Fibroblast of pulmonary artery (primary cell): ENCODE measurements at places on chromosomes 16 and 17.
A peak's percentile ranks its signal among the peaks of the same experiment; 100 is the strongest.

DNA sequence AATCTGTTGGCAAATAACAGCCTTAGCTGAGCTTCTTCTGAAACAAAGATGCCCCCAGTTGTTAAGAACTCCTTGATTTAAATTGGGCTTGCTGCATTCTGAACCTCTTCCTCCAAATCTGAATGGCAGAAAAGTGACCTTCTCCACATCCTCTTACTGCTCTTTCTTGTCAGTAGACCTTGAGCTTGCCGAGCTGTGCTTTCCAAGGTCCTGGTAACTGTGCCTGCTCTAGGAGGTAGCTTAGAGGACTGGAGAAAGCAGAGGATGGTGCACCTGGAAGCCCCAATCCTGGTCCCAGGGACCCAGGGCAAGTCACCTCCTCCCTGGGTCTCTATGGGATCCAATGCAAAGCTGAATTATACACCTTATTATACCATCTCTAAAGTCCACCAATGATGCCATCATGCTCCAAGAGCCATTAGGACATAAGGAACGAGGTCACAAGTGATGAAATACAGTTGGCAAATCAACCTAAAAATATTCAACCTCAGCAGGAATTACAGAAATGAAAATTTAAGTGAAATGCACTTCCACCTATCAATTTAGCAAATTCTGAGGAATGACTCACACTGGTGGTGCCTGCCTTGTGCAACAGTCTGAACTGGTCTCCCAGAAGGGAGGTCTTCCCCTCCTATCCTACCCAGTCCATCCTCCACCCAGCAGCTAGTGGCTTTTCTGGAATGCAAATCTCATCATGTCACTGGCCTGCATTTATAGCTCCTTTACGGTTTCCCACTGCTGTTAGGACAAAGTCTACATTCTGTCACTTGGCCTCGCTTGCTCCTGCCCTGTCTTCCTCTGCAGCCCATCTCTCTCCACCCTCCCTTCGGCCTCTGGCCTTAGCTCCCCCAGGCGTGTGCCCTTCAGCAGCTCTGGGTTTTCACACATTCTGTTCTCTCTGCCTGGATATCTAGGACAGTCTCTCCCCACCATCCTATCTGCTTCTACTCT, 36.6 kb downstream of the TOM1L2 start:
- peak; percentile 93 for DNase-seq

- DNase-seq, result no peak
Measured at GRCh38 chr17:41008811-41009210, at the start of gene KRTAP3-1. KRTAP3-1 (minus strand) TSS chr17:41009128; CDS start chr17:41009074, 54 bp downstream.

DNA sequence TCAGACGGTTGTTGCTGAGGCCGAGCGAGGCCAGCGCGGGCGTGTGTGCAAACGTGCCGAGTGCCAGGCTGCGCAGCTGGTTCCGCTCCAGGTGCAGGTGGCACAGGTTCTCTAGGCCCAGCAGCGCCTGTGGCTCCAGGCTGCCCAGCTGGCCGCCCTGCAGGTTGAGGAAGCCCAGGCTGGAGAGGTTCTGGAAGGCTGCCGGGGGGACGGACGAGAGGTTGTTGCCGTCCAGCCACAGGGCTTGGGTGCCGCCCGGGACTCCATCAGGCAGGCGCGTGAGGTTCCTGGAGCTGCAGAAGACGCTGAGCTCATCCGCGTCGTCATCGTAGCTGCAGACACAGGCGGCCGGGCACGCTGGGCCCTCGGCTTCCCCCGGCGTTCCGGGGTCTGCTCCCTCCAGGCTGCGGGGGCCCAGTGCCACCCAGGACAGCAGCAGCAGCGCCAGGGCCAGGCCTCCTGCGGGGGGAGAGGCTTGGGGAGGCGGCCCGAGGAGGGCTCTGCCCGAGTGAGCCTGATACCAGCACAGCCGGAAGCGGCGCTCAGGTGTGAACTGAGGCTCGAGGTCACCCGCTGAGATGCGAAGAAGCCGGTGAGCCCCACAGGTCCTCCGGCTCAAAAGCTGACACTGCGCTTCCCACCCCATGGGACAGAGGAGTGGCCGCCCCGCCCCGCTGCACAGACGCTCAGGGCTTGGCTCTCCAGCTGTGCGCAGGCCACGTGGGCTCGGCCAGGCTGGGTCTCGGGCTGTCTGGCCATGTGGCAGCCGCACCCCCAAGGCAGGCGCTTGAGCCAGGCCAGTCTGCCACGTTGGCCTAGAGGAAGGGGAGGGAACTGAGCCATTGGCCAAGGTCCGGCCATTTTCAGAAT, 1.3 kb downstream of the IGFALS start:
- no peak for DNase-seq

- peak; percentile 81 for DNase-seq
Measured at GRCh38 chr17:77465358-77466041, 324.7 kb downstream of the SEC14L1 start.

DNA sequence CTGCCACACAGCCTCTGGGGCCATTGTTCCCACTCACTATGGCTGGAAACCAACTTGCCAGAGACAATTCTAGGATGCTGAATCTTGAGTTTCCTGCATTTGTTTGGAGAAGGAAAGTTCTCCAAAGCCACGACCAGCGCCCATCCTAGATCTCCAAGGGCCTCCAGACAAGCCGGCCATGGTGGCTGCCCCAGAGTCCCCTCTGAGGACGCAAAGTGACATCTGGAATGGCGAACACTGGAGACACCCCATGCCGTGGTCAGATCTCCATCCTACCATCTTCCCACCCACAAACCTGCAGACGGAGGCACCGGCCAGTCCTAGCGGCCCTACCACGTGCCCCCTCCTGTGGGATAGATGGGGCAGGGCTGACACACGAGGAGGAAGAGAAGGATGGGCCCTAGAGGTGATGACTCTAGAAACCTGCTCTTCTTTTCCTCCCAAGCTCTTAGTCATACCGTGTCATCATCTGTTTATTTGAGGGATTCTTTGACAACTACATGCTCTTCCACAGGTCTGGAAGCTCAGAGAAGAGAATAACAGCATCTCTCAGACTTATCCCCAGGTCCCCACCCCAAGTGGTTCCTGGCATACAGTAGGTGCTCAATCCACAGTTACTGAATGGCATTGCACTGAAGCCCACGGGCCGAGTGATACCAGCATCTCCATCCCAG, 71.3 kb downstream of the MYH11 start:
- no peak for DNase-seq

DNA sequence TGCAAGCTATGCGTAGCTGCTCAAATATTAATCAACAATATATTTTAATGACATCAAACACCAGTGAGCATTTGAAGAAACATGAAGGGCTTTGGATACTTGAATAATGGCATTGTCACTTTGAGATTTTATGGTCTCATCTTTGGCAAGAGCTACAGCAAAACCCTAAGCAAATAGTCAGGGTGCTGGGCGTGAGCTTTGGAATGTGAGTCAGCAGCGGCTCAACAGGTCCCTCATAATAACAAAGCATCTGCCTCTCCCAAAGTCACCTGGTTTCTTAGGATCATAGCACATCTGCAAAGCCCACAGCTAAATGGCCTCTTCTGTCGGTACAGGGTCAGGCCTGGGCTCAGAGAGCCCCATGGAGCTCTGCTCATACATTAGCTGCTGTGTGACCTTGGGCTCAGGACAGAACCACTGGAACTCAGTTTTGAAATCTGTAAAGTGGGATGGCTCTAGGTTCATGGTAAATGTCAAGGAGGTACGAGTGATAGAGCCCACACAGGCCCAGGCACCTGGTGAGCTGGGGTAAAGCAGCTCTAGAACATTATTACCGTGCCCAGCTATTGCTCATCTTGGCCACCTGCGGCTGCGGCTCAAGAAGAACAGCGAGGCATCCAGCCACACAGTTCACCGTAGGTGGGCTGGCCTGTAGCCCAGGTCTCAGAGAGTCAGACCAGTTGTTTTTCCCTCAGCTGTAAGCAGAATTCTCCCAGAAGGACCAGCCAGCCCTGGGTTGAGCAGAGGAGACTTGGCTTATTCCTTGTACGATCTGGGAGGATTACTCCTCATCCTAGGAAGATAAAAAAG, 544.5 kb upstream of the CDH11 start:
- no peak for DNase-seq

- DNase-seq, result no peak
Measured at GRCh38 chr16:5206331-5206990, 108.9 kb upstream of the EEF2KMT start.

DNA sequence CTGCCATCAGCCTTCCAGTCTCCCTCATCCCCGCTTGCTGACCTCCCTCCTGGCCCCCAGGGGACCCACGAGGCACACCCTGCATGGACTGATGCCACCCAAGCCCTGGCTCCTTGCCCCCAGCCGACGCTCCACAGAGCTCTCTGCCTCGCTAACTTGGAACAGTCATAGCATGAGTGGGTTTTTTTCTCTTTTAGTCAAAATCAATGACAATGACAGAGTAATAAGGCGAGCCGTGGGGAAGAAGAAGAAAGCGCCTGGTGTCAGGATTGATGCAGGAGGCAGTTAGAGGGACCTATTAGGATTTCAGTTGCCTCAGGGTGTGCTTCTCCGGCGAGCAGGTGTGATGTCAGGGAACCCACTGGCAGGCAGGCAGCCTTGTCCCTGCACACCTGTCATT, 176.3 kb upstream of the TNRC6C start:
- no peak for DNase-seq

- no peak for DNase-seq
Measured at GRCh38 chr17:2083613-2084035, 28.7 kb downstream of the HIC1 start.
